ENCODE measurements at places on chromosomes 3 and 15.
A peak's percentile ranks its signal among the peaks of the same experiment; 100 is the strongest.

GRCh38 chr3:184134746-184135148 is 411 bp upstream of the EIF2B5 start:
- DNase-seq: peak; percentile 10

DNA sequence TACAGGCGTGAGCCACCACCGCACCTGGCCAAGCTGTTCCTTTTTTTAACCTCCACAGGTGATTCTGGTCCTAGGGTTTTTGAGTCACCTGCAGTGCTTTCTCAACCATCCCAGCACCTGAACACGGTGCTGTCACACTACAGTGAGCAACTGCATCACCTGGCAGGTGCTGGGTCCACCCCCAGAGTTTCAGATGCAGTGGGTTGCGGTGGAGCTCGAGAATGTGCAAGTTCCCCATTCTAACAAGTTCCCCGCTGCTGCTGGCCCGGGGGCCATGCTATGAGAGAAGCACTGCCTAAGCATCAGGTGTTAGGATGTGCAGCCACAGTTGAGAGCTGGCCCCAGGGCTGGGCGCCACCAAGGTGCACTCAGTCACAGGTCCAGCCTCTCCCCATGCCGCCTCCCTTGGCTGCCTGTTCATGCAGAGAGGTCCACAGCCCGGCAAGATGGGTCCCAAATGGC is 18.0 kb downstream of the ISG20 start:
- no peak for DNase-seq

- no peak for DNase-seq
Measured at GRCh38 chr3:129442486-129442885, 2.5 kb downstream of the IFT122 start.

GRCh38 chr3:19248143-19248542 is 99.8 kb downstream of the KCNH8 start:
- no peak for DNase-seq

DNA sequence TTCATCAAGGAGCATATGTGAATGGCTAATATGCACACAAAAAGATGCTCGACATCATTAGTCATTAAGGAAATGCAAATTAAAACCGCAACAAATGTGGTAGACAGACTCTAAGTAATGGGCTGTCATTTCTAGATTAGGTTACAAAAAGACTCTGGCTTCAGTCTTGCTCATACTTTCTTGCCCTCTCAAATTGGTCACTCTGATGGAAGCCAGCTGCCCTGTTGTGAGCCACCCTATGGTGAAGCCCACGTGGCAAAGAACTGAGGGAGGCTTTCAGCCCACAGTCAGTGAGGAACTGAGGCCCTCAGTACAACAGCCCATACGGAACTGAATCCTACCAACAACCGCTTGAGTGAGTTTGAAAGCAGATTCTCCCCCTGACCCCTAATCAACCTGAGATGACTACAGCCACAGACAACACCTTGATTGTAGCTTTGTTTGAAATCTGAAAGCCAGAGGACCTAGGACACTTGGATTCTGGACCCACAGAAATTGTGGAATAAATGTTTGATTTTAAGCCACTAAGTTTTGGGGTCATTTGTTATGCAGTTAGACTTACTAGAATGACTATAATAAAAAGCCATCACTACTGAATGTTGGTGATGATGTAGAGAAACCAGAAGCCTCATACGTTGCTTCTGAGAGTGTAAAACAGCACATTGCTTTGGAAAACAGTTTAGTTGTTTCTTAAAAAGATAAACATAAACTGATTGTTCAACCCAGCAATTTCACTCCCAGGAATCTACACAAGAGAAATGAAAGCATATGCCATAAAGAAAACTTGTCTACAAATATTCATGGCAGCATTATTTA is 45.7 kb downstream of the EHHADH start:
- no peak for DNase-seq

DNA sequence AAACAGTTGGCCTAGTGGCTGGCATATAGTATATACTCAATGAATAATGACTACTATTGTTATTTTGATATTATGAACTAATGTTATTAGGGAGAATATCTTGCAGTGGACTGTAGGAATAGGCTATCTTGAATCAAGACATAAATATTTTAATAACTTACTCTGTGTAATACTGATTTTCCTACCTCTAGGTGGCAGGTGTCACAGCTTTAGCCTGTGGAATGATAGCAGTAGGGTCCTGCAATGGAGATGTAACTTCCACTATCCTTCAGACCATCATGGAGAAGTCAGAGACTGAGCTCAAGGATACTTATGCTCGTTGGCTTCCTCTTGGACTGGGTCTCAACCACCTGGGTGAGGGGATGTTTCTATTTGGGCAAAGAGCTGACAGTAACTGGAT is 6.5 kb downstream of the PSMD2 start:
- DNase-seq: no peak

- peak; percentile 67 for DNase-seq
Measured at GRCh38 chr15:97903971-97904572, 56.4 kb upstream of the ARRDC4 start.

GRCh38 chr3:194860725-194861124 is 175.0 kb downstream of the FAM43A start:
- no peak for DNase-seq

GRCh38 chr3:190554197-190554596 is 40.3 kb downstream of the IL1RAP start:
- DNase-seq: no peak

- DNase-seq: no peak
Measured at GRCh38 chr3:129593595-129594339, 12.7 kb downstream of the PLXND1 start.

DNA sequence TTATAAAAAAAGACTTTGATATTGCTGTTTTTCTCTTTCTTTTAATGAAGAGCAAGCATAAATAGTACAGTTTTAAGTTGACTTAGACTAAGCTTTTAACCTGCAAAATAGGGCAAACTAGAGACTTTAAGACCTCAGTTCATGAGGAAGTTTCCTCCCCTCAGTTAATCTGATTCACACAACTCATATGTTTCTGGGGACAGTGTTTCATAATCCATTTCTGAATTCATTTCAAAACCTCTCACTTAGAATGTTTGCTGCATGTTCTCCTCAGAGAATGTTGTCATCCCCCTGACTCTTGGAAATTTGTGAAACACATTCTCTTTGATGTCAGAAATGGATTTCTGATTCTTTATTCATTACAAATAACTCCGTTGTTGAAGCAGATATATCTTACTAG is 79.3 kb upstream of the SKOR1 start:
- no peak for DNase-seq

- no peak for DNase-seq
Measured at GRCh38 chr3:126391631-126392030, 3.1 kb upstream of the CFAP100 start.

- DNase-seq: no peak
Measured at GRCh38 chr3:37627951-37628620, 233.6 kb upstream of the CTDSPL start.

GRCh38 chr3:60000311-60001105 is 950.7 kb upstream of the CFAP20DC start:
- DNase-seq: no peak

DNA sequence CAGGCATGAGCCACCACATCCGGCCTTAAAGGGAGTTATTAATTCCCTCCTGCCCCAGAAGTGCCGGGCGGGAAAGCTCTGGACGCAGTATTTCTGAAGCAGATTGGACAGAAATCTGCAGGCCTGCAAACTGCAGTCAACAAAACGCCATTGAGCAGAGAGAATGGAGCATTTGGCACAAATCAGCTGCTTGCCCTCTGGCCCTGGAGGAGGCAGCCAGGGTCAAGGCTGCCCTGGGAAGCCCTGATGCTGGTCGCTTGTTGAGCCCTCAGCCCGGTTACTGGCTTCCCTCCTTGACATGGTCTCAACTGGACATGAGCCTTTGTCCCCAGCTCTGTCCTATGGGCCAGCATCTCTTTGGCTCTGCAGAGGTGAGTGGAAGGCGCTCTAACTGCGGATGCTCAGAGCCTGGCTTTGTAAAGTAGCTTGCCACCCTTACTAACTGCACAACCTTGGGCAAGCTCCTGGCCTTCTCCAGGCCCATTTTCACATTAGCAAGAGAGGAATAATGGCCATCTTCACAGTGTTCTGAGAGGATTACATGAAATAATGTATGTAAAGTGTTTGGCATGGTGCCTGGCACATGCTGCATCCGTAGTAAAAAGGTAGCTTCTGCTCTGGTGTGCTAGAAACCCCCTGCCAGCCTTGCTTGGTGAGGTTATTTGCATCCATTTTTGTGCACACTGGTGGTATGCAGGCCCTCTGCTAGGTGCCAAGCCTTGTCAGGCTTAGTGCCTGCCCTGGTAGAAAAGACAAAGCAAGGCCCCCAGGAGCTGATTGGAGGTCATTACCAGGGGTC is 4.1 kb downstream of the SEMA4B start:
- no peak for DNase-seq

- no peak for DNase-seq
Measured at GRCh38 chr3:120908795-120909601, 993 bp downstream of the STXBP5L start.

- no peak for DNase-seq
Measured at GRCh38 chr15:44654858-44655257, 8.6 kb downstream of the SPG11 start.

GRCh38 chr3:146217324-146217723 is 33.6 kb downstream of the PLSCR4 start:
- no peak for DNase-seq

DNA sequence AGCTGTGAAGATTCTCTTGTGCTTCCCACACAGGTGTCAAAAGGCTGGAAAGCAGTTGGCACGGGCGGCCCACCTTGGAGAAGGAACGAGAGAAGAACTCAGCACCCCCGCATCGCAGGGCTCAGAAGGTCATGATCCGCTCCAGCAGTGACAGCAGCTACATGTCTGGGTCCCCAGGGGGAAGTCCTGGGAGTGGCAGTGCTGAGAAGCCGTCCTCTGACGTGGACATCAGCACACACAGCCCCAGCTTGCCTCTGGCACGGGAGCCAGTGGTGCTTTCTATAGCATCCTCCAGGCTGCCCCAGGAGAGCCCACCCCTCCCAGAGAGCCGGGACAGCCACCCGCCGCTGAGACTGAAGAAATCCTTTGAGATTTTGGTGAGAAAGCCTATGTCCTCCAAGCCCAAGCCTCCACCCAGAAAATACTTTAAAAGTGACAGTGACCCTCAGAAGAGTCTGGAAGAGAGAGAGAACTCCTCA is 31.4 kb downstream of the STARD5 start:
- no peak for DNase-seq

DNA sequence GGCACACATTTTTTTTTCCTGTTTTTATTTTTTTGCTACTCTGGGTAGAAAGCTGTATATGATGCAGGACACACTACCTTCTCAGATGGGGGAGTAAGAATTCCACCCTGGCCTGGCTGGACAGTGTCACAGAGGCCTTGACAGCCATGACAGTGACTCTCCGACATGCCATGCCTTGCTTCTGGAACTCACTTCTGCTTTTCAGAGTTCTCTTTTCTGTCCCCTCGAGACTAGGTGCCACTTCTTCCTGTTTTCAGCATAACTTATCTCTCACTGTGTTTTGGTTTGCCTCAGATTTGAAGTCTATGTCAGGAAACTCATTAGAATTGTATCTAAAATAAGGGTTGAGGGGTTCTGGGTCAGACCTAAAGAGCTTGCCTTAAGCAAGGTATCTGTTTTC is 69.1 kb upstream of the SEC13 start:
- no peak for DNase-seq

DNA sequence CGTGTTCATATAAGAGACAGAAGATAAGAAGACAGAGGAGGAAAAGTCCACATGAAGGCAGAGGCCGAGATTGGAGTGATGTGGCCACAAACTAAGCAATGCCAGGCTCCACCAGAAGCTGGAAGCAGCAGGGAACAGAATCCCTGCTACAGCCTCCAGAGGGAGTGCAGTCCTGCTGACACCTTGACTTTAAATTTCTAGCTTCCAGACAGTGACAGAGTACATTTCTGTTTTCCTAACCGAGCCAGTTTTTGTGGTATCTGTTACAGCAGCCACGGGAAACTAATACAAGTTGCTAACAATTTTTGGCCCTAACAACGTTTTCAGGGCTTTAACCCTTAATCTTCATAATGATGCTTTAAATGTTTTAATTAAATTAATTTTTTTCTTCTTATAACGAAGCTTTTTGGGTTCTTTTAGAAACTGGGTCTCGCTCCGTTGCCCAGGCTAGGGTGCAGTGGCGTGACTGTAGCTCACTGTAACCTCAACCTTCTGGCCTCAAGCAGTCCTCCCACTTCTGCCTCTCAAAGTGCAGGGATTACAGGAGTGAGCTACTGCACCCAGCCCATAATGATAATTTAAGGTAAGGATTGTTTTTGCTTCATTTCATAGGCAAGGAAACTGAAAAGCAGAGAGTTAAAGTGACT is 202.3 kb upstream of the PROK2 start:
- no peak for DNase-seq

- no peak for DNase-seq
Measured at GRCh38 chr3:123143669-123144411, 57.9 kb upstream of the SEC22A start.

DNA sequence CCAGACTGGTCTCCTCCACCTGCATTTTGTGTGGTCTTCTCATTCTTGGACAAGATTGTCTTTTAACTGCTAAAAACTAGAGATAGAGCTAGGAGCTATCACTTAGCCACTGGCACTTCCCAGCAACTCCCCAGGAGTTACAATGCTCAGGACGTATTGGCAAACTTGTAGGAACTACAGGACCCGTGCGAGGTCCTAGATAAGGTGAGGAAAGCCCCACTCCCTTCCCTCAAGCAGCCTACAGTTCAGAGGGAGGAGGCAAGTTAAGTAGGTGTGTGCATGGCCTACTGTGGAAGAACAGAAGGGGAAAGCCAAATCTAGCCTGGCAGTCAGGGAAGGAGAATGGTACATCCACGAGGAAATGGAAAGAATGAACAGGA is 504.7 kb upstream of the PROK2 start:
- DNase-seq: no peak

GRCh38 chr3:105801397-105801796 is 67.4 kb downstream of the CBLB start:
- DNase-seq: no peak

- no peak for DNase-seq
Measured at GRCh38 chr15:90561344-90562244, 31.9 kb downstream of the CRTC3 start.

- DNase-seq: no peak
Measured at GRCh38 chr3:147396712-147397046, 9.7 kb downstream of the ZIC4 start.

DNA sequence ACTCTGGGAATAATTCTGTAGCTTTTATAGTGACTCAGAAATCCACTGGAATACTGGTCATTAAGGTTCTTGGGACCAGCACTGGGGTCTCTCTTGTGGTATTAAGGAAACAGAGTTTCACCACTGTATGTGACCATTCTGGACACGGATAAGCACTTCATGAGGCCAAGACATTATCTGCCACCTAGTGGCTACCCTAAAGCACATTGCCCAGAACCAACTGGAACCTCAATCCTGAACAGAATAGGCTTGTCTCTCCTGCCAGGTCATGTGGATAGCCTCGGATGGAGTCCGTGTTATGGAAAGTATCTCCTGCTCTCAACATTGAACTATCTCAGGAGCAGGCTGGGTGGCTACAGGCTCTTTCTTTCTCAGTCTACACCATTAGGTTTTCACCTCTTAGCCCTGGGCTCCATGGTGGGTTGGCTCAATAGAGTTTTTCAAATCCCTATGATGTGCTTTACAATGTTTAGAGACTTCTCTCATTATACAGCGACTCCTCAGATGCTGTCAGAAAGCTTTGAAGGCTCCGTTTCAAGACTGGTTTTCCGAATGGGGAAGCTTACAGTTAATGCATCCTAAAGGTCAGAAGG is 167.6 kb upstream of the ST8SIA2 start:
- DNase-seq: no peak

Measured in right renal cortex interstitium (tissue), 3 donors.